ENCODE measurements at places on chromosomes 16 and 17. TPM values are rescaled to one million over a fixed set of nuclear protein-coding genes. Genes with fewer than 3 reads are reported as not detected.

GRCh38 chr17:7063518-7064094 lies 16.4 kb downstream of the CLEC10A start:
- DNase-seq, result no peak

The ALOX12B gene
- 3.7 TPM for total RNA-seq

- DNase-seq, result no peak
Measured at GRCh38 chr16:65355706-65356105, 233.8 kb upstream of the CDH11 start.

DNA sequence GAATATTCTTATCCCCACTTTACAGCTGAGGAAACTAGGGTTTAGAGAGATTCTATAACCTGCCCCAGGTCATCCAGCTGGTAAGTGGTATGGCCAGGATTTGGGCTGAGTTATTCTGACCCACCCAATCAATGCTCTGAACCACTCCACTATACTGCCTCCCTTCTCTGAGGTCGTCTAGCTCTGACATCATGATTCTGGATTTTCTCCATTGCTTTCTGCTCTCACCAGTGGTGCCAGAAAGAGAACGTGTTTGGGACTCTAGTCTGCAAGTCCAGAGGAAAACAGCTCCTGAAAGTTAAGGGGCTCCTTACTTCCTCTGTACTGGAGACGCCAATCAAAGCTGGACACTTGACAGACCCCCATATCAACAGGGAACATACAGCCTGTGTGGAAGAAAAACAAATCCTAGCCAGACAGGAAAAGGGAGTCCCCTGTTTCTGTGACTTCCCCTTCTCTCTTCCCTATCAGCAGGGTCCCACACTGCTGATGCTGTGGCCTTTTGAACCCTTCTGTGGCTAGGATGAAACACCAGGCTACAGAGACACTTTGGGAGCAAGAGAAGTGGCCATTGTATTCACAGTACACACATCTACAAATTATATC lies 6.0 kb upstream of the EZH1 start:
- DNase-seq, result no peak

GRCh38 chr16:6363896-6364607 lies 968.6 kb upstream of the RBFOX1 start:
- no peak for DNase-seq

The TNK1 gene
- total RNA-seq, result 4.3 TPM

DNA sequence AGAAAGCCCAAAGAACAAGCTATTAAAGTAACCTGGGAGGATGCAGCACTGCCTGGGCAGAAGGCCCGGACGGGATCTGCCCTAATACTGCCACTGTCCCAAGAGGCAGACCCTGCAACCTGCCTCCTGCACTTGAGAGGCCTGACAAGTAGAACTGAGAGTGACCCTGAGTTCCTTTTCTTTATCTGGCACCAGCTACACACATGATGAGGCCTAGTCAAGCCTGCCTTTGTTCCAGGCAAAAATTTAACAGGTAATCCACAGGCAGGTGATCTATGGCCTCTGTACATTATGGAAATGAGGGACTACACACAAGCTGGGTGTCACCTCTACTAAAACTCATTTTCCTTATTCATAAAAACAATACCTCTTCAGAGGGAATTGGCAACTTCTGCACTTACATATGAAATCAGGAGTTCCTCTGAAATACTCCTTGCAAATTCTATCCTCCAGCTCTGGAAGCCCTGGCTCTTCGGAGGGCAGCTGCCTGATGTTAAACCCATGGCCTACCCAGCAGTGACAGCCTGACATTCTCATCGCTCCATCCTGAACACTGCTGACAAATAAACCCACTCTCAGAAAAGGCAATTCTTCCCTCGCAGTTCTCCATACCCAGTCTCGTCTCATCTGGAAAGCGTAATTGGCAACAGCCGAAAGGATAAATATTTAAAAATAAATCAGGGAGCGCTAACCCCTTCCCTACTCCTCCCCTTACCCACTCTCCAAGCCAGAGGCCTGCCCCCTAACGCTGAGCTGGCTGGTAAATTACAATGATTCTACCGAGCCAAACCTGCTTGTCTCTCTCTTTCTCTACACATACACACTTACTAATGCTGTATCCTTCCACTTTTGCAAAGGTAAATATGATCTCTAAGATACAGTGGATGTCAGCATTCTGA lies 2.5 kb upstream of the ZFHX3 start:
- no peak for DNase-seq

- no peak for DNase-seq
Measured at GRCh38 chr16:67396159-67397035, 3.1 kb upstream of the TPPP3 start.

DNA sequence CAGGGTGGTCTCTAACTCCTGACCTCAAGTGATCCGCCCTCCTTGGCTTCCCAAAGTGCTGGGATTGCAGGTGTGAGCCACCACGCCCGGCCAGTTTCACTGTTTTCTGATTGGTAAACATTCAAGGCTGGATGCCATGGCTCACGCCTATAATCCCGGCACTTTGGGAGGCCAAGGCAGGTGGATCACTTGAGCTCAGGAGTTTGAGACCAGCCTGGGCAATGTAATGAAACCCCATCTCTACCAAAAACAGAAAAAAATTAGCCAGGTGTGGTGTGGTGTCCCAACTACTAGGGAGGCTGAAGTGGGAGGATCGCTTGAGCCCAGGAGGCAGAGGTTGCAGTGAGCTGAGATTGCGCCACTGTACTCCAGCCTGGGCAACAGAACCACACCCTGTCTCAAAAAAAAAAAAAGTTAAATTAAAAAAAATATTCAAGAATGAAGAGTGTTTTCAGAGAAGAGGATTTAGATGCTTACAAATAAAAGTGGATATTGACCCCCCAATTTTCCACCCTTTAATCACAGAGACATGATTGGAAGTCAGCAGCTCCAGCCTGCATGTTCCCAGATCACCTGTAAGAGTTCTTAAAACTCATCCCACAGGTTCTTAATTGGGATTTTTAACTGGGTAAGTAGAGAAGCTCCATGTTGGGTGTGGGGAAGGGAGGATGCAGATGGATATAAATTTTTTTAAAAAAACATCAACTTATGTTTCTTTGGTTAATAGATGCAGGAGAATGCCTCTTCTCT lies 23.8 kb downstream of the HLF start:
- DNase-seq, result no peak

The CUEDC1 gene
- total RNA-seq, result 0.18 TPM

The SPECC1 gene
- 7.3 TPM for total RNA-seq
